ENCODE measurements at places on chromosomes 7 and 10.
A peak's percentile ranks its signal among the peaks of the same experiment; 100 is the strongest.

GRCh38 chr7:20797462-20798080, 10.9 kb upstream of the SP8 start:
- no peak for DNase-seq

DNA sequence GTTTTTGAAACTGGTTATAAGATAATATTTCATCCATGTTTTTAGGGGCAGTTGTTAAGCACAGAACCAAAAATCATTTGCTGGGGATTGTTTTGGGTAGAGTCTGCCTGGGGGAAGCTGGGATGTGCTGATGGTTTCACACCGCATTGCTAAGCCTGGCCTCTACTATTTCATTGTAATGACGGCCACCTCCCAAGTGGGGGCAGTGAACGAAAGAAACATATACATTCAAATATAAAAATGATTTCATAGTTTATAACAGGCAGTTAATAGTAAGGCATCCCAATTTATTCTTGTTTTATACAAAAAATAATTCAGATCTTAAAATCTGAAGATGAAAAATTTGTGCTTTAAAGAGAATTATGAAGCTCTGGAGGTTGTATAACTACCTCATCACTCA, 750.8 kb downstream of the REEP3 start:
- DNase-seq, result no peak

- no peak for DNase-seq
These were observed 31.5 kb downstream of the PRKAR2B start for GRCh38 chr7:107075863-107076574.

GRCh38 chr10:72081772-72082590, 6.4 kb downstream of the SPOCK2 start:
- no peak for DNase-seq

DNA sequence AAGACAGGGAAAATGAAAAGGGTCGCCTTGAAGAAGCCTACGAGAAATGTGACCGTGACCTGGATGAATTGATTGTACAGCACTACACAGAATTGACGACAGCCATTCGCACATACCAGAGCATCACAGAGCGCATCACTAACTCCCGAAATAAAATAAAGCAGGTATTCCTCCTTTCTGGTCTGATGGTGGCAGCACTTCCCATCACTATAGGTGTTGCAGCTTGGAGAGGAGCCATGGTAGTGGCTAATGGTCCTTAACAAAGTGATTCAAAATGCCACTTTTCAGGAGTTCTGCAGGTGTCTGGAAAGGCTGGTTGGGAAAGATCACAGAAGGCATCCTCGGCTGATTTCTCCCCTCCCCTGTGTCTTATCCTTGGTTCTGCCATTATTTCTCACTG, 22.1 kb downstream of the EXOC4 start:
- DNase-seq, result no peak

- DNase-seq, result no peak
These were observed 137.7 kb downstream of the ETV1 start for GRCh38 chr7:13851736-13852135.

DNA sequence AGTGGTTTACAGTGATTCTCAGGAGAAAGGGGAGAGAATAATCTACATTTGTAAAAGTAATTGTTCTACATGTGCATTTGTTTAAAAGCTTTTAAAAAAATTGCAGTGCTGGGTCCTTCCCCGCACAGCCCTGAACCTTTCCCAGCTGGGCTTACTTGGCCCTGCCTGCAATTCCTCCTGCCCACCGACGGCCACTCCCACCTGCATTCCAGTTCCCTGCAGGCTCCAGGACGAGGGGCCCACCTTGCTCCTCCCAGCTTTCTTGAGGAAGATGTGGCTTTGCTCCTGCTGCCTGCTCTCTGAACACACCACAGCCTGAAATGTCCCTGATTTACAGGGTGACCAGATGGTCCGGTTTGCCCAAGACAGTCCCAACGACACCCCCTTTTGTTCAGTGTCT, 222.7 kb downstream of the PRPF18 start:
- no peak for DNase-seq

- DNase-seq, result no peak
These were observed 1428.0 kb upstream of the LRRTM3 start for GRCh38 chr10:65497837-65498236.

DNA sequence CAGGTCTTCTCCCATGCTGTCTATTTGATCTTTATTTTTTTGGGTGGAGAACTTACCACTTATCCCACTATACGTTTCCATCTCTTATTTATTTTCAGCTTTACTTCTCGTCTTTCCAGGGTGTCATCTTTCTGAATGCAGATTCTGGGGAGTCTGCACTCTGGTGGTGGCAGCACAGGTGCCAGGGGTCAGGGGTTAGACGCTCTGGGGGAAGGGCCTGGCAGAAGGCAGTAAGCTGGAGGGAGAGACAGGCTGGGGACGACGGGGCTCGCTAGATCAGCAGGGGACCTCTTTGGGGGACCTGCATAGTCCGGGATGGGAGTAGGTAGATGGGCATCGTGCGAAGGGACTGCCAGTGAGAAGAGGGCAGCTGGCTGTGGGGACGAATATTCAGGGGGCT, 22.3 kb downstream of the CHST12 start:
- no peak for DNase-seq

- no peak for DNase-seq
These were observed 255.8 kb downstream of the ABCA13 start for GRCh38 chr7:48426966-48427555.

DNA sequence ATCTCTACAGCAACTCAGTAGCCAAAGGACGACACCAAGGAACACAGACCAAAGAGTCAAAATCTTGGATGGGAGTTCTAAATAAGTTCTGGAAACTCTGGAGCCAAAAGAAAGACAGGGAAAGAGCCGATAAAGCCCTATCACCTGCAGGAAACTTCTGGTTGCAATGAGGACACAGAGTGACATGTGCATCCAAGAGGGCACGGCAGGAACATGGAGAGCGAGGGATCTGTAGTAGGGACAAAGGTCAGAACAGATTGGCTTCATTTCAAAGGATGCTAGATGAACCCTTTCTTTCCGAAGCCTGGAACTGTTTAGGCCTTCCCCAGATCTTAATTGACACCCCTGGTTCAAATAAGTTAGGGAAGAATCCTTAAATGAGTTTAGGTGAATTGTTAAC, 39.5 kb downstream of the CACNA2D1 start:
- no peak for DNase-seq

GRCh38 chr7:19404912-19405329, 259.7 kb upstream of the FERD3L start:
- no peak for DNase-seq

- no peak for DNase-seq
These were observed 446.5 kb downstream of the LRMDA start for GRCh38 chr10:75877877-75878276.

GRCh38 chr10:11116361-11116760, 98.7 kb downstream of the CELF2 start:
- no peak for DNase-seq

DNA sequence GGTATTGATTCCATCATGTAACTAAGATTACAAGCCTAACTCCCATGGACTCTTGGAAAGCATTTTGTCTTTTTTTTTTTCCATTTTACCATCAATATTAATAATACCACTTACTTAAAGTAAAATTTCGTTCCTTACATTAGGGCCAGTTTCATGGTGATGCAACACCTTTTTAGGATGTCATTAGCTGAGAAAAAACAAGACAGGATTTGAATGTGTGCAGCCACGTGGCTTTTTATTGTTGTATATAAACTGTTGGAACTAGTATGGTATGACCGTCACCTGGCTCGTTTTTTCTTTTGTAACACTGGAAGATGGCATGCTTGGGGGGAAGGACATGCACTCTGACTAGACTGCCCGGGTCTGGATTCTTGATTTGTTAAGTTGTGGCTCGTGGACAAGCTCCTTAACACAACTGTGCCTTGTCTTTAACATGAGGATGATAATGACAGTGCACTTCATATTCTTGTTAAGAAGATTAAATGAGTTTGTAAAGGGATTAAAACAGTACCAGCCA, 42.1 kb downstream of the ARHGAP21 start:
- no peak for DNase-seq

GRCh38 chr10:78959217-78959923, 109.4 kb upstream of the ZMIZ1 start:
- DNase-seq, result no peak

- DNase-seq, result no peak
These were observed 85.7 kb upstream of the IGFBP3 start for GRCh38 chr7:46006723-46007122.

- DNase-seq, result no peak
These were observed 214.6 kb upstream of the ZNF32 start for GRCh38 chr10:43863270-43863669.

GRCh38 chr10:80172896-80173295, 32.4 kb downstream of the ANXA11 start:
- DNase-seq, result no peak

- no peak for DNase-seq
These were observed 27.8 kb upstream of the ZNF273 start for GRCh38 chr7:64875258-64875657.

DNA sequence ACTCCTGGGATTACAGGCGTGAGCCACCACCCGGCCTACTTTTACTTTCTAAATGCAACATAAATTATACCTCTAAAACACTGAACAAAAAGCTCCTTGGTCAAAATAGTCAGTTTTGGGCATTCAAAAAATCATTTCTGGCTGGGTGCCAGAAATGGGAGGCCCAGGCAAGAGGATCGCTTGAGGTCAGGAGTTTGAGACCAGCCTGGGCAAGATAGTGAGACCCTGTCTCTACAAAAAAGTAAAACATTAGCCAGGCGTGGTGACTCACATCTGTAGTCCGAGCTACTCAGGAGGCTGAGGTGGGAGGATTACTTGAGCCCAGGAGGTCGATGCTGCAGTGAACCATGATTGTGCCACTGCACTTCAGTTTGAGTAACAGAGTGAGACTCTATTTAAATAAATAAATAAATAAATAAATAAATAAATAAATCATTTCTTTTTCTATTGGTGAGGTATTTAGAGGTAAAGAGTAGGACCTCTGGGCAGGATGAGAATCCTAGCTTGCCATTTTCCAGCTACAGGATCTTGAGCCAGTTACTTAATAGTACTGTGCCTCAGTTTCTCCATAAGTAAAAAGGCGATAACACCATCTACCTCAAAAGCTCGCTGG, 87.6 kb downstream of the SKIDA1 start:
- no peak for DNase-seq

GRCh38 chr10:132547421-132547861, 9.9 kb downstream of the INPP5A start:
- DNase-seq, result no peak

DNA sequence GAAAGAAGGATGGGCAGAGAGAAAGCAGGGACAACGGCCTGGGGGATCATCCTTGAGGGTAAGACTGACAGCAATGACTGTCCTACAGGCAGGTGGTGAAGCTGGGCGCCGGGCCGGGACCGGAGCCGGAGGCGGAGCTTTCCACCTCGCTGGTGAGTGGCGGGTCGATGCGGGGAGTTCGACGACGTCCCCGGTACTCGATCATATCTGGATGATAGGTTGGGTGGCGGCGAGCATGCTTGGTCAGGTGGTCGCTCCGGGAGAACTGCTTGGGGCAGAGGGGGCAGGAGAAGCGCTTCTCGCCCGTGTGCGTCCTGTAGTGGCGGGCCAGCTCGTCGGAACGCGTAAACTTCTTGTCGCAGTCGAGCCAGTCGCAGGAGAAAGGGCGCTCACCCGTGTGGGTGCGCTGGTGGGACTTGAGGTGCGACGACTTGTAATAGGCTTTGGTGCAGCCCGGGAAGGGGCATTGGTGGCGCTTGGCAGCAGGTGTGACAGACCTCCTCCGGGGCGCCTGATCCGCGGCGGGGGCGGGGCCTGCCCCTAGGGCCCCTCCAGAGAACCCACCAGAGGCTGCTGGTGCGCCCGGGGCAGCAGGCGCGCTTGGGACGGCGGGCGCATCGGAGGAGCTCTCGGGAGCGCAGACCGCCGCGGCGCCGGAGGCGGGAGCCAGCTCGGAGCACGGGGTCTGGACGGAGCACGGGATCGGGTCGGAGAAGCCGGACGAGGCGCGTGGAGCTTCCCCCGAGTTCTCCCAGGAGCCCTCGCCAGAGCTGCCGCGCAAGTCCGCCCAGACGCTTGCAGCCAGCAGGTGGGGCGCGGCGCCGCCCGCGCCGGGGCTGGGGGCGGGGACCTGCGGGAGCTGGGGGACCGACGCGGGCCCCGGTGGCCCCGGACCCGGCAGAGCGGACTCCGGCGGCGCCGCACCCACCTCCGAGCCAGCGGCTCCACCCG, 752 bp downstream of the KLF14 start:
- peak; percentile 35 for DNase-seq

DNA sequence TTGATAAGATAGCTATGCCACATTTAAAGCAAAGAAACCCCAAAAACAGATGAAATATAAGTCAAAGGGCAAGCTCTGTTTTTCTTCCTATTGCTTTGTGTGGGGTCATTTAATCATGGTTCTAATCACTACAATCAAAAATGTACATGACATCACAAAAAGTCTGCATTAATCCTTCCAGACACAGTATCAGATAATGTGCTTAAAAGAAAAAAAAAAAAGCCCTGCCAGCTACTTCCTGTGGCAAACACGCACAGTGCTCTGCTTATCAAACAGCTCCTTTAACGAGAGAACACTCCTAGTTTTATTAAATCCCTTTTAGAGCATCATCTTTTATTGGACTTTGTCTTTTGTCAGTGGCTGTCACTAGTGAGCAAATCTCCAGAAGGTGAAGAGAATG, 1005.8 kb downstream of the GATA3 start:
- peak; percentile 14 for DNase-seq

DNA sequence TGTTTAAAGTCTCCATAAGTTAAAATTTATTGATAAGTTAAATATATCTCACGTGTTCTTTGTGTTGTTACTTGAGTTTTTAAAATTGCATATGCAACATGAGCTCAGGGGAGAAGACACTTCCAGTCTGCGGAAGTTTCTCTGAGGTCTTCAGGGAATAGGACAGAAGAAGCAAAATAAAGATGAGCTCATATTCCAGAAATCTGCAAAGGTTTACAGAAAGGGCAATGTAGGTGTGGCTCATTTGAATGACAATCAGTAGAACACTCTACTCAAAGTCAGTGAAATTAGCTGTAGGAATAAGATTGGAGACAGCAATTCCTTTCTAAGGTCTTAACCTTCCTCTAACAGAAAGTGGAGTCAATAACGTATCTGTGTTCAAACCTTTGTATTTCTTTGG, 53.7 kb downstream of the CACNA2D1 start:
- no peak for DNase-seq

- peak; percentile 43 for DNase-seq
These were observed 941 bp upstream of the LUC7L2 start for GRCh38 chr7:139358541-139359365.

DNA sequence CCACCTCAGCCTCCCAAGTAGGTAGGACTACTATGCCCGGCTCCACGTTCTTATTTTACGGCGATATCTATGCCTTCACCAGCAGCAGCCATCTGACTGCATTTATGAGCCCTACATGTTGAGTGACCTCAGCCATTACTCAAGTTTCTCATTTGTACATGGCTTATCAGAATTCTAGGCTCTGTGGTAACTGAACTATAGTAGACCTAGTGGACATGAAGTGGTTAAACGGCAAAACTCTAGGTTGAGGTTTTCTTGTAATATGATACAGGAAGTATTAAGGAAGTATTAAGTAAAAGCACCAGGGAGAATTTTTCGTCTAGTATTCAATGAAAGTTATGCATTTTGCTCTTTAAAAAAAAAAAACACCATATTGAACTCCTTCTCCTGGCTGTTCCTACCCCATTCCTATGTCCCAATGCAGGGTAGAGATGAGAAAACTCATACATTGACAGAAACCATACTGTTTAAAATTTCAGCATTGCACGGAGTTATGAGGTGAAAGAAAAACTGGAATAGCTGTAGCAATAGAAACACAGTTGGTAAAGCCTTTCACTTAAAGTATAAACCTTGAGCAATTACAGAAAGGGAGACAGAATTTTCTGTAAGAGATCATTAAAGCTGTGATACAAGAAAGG, 39.8 kb upstream of the EPC1 start:
- DNase-seq, result no peak

GRCh38 chr10:110977662-110978061, 58.3 kb downstream of the SHOC2 start:
- DNase-seq, result no peak

- DNase-seq, result no peak
These were observed 34.2 kb downstream of the C10orf67 start for GRCh38 chr10:23310404-23310803.

Data from CD4-positive, alpha-beta T cell treated with Interleukin-4 for 1 hour (primary cell).